ENCODE measurements at places on chromosomes 2 and 18.

- no peak for DNase-seq
Measured at GRCh38 chr2:235618039-235618438, 124.2 kb downstream of the AGAP1 start.

- DNase-seq: no peak
Measured at GRCh38 chr2:121377646-121378045, 92.6 kb upstream of the TFCP2L1 start.

- DNase-seq: no peak
Measured at GRCh38 chr2:22281033-22281432, 1103.9 kb upstream of the KLHL29 start.

DNA sequence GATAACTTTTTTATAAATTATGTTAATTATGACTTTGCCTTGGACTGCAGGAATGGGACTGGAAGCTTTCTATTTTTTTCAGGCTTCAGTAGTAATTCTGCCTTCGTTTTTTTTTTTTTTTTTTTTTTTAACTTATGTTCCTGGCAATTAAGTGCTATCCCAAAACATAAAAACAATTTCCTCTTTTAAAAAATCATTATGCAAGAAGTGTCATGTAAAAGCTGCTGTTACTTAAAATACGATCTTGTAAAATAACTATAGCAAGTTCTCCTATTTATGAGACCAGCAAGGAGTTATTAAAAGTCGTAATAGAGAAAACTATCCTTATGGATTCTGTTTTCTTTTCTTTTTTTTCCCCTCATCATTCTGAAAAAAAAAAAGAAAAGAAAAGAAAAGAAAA is 301.6 kb upstream of the FBXO11 start:
- no peak for DNase-seq

DNA sequence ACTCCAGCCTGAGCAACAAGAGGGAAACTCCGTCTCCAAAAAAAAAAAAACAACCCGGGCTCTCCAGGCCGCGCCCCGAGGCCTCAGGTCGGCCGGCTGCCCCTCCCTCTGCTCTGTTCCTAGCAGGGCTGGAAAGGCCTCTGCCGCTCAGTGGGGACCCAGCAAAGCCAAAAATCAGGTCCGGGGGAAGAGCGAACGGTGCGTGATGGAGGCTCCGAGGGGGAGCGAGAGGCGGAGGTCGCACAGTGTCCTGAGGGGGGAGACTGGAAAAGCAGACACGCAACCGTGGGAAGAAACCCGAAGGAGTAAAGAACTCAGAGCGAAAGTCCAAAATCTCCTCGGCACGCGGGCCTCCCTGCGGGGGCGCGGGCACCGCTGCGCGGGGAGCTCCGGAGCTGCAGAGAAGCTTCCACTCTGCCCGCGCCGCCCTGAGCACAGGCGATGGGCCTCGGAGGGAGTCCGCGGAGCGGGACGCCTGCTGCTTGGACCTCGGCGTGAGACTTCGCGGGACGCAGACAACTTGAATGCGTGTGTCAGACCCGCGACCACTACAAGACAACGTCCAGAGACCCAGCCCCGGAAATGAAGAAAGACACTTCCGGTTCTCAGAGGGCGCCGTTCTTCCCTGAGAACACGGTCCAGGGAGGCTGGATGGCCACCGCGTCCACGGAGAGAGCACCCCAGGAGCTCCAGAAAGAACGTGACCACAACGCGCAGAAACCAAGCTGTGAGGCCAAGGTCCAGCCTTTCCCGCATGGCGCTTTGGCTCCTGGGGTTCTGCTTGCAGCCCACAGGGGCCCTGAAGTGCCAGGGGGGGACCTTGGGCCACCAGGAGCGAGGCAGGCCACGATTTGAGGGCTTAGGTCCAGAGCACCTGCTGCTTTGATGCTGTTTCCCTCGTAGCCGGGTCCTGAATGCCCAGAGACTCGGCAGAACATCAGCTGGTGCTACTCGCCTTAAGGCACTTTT is 219.8 kb downstream of the DPP10 start:
- DNase-seq: no peak

DNA sequence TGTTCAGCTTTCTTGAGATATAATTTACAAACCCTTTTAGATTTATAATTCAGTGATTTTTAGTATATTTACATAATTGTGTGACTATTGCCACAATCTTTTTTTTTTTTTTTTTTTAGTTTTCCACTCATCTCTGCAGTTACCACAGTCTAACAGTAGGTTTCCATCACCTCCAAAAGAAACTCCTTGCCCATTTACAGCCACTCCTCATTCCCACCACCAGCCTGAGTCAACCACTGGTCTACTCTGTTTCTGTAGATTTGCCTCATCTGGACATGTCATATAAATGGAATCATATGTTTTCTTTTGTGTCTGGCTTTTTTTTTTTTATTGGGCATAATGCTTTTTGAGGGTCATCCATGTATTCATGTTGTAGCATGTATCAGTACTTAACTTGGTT is 16.1 kb downstream of the MTX2 start:
- DNase-seq: no peak

DNA sequence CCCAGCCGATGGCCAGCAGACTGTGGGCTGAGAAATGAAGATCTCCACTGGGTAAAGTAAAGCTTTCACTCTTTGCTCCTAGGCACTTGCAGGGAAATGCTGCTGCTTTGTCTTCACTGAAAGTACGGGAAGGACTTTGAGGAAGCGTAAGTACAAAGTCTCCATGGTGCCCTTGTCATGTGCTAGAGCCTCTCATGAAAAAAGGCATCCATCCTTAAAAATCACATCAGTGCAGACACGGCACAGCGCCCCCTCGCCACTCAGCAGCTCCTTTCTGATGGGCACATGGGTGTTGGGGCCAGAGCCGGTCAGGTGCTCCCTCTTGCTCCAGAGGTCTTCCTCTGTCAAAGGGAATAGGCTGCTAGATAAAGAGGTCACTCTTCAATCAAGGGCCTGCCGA is 109.0 kb upstream of the STPG4 start:
- no peak for DNase-seq

- no peak for DNase-seq
Measured at GRCh38 chr2:17136231-17136630, 382.0 kb downstream of the RAD51AP2 start.

DNA sequence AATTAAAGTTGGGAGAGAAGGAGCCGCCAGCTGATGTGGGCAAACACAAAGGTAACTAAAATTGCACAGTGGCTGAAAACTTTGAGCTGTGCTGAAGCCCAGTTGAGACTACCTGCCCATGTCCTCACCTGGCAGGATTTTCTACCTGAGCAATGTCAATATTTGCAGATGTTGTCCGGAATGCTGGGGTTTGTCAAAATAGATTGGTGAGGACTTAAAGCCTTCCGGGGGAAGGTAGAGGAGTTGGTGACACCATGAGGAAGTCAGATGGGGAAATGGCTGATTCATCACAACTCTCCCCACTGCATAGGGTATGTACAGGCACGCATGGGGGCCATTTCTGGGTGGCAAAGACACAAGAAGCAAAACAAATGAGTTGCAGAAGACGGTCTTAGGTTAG is 114.9 kb downstream of the ALK start:
- DNase-seq: no peak

- DNase-seq: no peak
Measured at GRCh38 chr2:172968061-172968469, 107.6 kb upstream of the MAP3K20 start.

DNA sequence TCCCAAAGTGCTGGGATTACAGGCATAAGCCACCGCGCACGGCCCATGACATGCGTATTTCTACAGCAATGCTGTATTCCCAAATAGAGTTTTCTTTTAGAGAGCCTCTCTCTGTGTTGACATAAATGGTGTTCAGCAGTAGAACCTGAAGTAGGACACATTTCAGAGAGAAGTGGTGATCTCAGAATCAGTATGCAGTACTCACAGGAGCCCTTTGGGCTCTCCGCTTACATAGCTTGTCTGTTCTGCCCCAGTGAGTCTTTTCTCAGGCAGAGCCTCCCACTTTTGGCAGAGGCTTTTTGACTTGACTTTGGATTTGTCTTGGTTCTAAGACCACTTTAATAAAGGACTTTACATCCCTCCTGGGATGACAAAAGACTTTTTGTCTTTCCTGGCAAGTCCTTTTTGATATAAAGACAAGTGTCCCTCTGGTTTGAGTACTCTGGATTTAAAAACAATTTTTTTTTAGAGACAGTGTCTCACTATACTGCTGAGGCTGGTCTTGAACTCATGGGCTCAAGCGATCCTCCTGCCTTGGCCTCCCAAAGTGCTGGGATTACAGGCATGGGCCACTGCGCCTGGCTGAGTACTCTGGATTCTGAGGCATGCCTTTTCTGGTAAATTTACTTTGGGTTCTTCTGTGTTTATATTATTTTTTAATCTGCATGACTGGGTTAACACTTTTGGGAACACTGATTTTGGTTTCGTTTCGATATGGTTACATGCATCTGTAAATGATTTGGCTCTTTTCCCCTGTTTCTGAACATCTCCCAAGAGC is 113.3 kb downstream of the SMAD2 start:
- DNase-seq: no peak
